Stimulated activated memory B cell treated with anti-CD40 and anti-IgM and Interleukin-4, amounts not matched to agents 10 μg/mL and 1 μg/mL and 100 μg/mL, for 72 hours (primary cell): ENCODE measurements at places on chromosomes 5 and 9.

GRCh38 chr5:199950-200645 is 8.8 kb downstream of the LRRC14B start:
- ATAC-seq, result no peak

GRCh38 chr9:134676886-134677285 is 35.3 kb downstream of the COL5A1 start:
- ATAC-seq, result no peak

DNA sequence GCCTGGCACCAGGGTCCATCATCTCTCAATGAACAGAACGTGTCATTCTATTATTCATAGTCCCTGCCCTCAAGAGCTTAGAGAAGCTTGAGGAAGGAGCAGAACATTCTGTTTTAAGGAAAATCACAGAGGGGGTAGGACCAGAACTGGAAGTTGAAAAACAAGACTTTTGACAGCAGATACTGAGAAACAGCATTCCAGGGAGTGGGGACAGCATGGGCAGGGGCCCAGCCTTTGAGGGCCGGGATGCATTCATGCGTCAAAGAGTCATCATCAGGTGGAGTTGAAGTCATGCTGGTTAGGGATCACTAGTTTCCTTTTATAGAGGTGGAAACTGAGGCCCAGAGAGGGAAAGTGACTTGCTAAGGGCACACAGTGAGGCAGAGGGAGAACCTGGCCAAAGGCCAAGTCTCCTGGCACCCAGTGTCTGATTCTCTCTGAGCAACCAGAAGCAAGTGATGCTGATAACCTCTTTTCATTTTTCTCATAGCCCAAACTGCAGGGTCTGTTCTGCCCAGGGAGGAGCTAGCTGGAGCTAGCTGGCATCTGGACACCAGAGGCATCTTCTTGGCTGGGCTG is 41.5 kb upstream of the STXBP1 start:
- ATAC-seq, result no peak

- ATAC-seq, result no peak
These were observed 30.4 kb downstream of the NSUN2 start for GRCh38 chr5:6602441-6602840.

DNA sequence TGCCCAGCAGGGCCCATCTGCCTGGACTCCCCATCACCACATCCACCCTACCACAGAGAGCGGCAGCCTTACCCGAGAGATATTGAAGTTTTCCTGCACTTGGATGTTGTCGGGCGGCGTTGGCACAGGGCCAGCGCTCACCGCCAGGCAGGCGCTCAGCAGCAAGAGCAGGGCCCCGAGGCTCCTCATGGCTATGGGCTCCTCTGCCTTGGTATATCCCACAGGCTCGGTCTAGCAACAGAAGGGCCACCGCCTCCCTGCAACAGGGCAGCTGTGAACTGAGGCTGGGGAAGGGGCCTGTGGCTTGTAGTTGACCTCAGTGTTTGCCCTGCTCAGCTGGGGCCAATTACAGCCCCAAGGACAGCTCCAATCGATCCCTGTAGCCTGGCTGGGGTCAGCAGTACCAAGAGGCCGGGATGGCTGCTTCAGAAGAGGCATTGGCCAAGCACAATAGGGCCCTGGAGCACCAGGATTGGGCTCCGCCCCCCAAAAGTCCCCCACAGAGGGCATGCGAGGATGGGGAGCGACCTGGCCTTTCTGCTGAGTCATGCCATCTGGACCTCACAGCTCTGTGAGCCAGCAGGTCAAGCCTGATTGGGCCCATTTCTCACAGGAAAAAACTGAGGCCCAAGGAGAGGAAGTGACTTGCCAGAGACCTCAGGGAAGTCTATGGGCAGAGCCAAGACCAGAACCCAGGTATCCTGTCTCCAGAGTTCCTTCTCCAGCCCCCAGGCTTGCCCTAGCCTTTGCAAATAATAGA is at the start of gene AMBP:
Gene AMBP, minus strand, starts transcription at position 280 of the 760 bp plus-strand sequence. Its CDS starts 91 bp downstream, at position 189.
- ATAC-seq, result no peak

DNA sequence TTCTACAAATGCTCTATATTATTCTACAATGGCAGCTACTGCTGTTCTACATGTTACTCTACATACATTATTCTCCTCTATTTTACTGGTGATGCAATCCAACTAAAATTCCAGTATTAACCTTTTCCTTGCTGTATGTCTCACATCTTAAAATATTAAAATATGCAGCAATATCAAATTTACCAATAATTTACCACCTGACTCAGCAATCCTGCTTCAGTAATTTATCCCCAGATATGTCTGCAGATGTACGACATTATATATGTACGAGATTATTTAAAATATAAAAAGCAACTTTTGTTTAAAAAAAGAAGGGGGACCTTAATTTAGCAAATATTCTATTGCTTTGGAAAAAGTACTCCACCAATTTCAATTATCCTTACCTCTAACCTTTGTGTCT is 11.6 kb downstream of the KIF3A start:
- no peak for ATAC-seq

DNA sequence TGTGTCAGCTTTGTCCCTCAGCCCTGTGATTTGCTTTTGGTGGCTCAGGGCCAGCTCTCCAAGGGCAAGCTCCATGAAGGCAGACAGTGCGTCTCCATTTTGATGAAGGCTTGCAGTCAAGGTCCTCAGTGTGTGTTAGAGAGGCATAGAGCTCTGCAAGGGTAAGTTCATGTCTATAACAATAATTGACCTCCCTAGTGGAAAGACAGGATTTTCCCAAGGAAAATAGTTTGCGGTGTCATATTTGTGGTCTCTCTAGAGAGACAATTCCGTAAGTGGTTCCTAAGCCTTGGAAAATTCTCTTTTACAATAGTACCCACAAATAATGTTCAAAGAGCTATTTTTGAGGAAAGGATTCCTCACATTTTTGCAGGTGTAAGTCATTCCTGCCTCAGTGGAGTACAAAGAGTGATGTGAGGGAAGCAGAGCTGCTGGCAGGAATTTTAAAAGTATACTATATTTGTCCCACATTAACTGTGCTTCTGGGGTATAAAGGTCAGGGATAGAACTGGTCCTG is 40.2 kb downstream of the SLC1A3 start:
- no peak for ATAC-seq

GRCh38 chr5:86557920-86558319 is 59.8 kb upstream of the COX7C start:
- no peak for ATAC-seq

DNA sequence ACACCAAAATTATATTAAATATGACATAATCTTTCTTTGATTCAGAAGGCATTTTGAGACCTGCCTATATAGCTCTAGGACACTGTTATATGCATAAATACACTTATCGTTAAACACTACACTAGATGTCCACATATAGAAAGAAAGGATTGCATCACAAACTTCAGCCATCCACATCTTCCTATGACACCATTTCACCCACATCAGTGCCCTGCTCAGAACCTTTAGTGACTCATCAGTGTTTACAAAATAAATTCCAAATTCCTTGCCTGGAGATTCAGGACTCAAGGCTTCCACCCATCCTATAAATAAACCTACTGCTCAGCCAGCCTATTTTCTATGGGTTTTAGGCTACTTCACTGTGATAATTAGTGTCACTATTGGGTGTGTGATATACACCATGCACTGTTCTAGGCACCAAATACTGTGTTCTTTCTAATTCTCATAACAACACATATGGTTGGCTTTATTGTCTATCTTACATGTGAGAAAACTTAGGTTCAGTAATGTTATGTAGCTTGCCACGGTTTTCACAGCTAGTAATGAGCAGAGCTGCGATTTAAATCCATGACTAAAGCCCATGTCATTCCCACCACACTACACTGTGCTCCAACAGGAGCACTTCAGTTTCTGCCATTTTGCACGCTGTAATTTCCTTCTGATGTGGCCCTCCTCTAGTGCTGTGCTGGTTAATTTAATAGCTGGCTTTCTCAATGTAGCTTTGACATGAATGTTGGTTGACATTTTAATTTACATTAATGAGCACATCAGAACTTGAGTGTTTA is 103.3 kb downstream of the SREK1 start:
- ATAC-seq, result no peak

- ATAC-seq, result no peak
These were observed 79.5 kb upstream of the HTR4 start for GRCh38 chr5:148733601-148734438.

DNA sequence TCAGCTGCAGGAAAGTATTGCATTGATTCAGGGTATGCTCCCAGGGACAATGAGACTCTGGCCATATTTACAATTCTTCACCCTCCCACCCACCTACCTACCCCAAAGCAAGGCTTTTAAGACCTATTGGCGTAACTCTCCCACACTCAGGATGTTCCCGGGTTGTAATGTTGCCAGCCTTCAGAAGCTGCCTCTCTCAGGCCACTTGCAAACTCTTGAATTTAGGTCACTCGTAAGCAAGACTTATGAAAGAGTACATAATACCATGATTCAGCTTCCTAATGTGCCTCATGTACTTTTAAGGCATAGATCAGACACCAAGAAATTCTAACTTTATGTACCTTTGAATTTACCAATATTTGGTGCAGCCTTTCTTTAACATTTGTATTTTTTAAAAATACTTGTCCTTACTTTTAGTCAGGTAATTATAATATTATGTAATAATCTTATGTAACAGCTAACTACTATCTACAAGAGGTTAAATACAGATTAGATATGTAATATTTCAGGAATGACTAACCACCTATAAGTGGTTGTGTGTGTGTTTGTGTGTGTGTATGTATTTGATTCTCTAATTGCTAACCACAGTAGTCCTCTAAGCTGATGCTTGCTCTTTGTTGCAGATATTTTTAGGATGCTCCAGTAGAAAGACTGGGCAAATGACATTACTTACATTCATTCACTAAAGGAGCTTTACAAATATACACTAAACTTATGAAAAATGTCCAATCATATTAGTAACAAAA is 630.5 kb upstream of the MEF2C start:
- ATAC-seq, result no peak

- ATAC-seq, result no peak
These were observed 45.1 kb downstream of the GLRX start for GRCh38 chr5:95777441-95777840.

- ATAC-seq, result no peak
These were observed 473.0 kb downstream of the EBF1 start for GRCh38 chr5:158626718-158627117.

DNA sequence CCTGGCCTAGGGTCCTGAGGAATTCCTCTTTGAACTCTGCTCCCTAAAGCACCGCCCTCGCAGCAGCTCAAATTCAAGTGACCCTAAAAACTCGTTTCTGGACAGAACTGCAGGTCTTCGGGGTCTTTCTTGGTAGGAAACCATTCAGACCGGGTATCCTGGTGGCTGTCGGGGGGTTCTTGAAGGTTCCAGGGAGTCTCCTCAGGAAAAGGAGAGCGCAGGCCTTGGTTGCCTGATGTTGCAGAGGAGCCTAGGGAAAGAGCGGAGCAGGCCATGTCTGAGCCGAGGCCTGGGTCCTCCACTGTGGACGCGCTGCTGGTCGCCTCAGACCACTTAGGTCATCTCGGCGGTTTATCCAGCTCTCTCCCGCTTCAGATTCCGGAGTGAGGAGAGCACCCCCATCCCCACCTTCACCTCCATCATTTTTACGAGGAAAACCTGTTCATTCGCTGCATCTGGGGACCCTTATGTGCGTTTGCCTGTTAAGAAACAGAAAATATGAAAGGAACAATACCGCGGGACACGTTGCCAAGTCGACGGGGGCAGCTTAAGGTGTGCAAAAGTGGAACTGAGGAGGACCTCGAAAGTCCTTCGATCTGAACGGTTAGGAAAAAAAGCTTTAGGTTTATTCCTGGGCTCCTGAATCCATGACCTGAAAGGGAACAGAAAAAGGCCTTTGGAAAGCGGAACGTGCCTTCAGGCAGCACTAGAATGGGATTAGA is 299.4 kb downstream of the PARP8 start:
- ATAC-seq, result no peak

DNA sequence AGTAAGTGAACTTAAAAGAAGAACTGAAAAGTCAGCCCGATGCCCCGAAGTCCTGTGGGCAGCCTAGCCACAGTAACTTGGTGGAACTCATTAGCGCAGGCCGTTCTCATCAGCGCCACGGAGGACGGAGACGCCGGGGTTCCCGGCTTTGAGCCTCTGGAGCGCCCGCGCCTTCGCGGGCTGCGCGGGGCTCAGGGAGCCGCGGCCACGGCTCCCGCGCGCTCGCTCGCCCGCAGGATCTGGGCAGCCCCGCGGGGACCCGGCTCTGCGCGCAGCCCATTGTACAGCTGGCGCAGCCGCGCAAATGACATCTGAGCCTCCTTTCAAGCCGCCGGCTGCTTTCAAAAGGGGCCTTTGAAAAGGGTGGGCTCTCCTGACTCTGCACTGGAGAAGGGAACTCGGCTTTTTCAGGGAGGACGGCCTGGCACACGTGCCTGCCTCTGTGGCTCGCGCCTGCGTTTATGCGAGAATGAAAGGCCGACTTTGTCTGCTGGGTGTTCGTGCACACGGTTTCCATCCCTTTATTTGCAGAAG is 40.7 kb downstream of the TLR4 start:
- peak; percentile 81 for ATAC-seq

DNA sequence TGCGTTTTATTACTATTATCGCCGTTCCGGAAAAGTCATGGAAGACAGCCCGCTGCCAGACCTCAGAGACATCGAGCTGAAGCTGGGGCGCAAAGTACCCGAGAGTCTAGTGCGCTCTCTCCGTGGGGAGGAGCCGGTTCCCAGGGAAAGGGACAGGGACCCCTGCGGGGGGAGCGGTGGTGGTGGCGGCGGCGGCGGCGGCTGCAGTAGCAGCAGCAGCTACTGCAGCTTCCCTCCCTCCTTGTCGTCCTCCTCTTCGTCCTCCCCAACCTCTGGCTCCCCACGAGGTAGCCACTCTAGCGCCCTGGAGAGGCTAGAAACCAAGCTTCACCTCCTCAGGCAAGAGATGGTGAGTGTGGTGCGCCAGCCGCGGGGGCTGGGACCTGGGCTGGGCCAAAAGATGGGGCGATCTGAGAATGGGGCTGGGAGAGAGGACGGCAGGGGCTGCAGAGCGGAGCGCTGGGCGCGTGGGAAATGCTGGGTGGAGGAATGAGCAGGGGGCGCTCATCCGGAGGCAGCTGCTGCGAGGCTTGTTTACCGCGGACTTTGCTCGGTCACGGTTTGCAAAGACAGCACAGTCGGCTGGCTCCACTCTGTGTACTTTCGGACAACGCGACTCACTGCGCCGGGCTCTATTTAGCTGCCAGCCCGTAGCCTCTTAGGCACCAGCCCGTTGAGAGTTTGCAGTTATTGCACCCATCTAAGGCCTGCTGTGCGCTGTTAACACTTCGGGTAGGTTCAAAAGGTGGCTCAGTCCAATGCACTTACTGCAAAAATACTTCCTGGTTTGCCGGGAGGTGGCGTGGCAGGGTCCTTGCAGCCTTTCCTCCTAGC is 1.1 kb downstream of the LURAP1L start:
- ATAC-seq, result peak; percentile 20

GRCh38 chr5:6686501-6686900 is 26.7 kb upstream of the TENT4A start:
- no peak for ATAC-seq

GRCh38 chr9:80467632-80468031 is 895.9 kb downstream of the TLE4 start:
- no peak for ATAC-seq

DNA sequence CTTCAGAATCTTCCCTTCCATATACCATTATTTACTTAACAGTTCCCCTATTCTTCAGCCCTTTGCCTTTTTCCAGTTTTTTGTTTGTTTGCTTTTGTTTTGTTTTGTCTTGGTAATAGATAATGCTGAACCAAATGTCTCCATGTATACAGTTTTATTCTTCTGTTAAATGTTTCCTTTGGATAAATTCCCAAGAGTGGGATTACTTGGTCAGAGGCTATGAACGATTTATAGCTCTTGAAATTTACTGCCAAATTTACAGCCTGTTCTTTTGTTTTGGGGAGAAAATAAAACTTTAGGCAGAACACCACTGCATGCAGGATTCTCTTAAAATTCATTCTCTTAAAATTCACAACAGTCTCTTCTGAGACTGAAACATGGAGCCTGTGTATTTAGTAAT is 38.6 kb downstream of the NR4A3 start:
- ATAC-seq, result no peak

- ATAC-seq, result no peak
These were observed 17.0 kb upstream of the CDK20 start for GRCh38 chr9:87991151-87991870.

- peak; percentile 51 for ATAC-seq
These were observed 91.3 kb upstream of the ZNF366 start for GRCh38 chr5:72598401-72599064.
